ENCODE measurements at places on chromosomes 3 and 15. TPM values are rescaled to one million over a fixed set of nuclear protein-coding genes. Genes with fewer than 3 reads are reported as not detected.

DNA sequence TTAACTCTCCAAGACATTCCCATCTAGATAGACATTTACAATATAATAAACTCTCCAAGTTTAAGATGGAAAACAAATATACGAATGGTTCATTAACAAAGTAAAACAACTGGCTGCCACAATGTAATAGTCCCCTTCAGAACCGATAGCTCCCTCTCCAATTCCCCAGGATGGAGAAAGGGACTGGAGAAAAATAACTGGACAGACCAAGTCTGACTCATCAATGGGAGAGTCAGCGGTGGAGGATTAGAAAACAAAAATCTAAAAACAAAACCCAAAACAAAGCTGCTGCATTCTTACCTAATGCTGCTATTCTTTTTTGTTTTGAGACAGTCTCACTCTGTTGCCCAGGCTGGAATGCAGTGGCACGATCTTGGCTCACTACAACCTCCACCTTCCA lies 468.1 kb downstream of the SHQ1 start:
- no peaks in the 10 kb centered on the region for H3K27me3 ChIP-seq
- peak overlapping the region; percentile 38 for H3K27ac ChIP-seq
- H3K4me1 ChIP-seq, result peaks cover 38% of the 10 kb centered on the region
- peaks cover 8% of the 10 kb centered on the region for H3K36me3 ChIP-seq
- DNase-seq, result no peak
- no peak overlapping the region for H3K4me3 ChIP-seq

GRCh38 chr3:144332868-144333267 lies 361.2 kb downstream of the DIPK2A start:
- H3K4me1 ChIP-seq, result no peaks in the 10 kb centered on the region
- no peak for DNase-seq
- H3K36me3 ChIP-seq, result no peaks in the 10 kb centered on the region
- no peak overlapping the region for H3K27ac ChIP-seq
- H3K4me3 ChIP-seq, result no peak overlapping the region

DNA sequence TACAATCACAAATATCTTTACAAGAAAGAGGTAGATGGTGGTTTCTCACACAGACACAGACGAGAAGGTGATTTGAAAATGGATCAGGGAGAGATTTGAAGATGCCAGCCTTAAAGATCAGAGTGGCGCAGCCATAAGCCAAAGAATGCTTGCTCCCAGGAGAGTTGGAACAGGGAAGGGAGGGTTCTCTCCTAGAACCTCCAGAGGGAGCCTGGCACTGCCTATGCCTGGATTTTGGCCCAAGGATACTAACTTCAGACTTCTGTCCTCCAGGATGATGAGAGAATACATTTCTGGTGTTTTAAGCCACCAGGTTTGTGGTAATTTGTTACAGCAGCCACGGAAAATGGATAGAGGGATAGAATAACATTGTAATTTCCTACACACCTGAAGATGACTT lies 279.1 kb downstream of the FAM43A start:
- no peaks in the 10 kb centered on the region for H3K36me3 ChIP-seq
- H3K27me3 ChIP-seq, result no peaks in the 10 kb centered on the region
- H3K27ac ChIP-seq, result no peak overlapping the region
- no peak overlapping the region for H3K4me3 ChIP-seq
- no peaks in the 10 kb centered on the region for H3K4me1 ChIP-seq

DNA sequence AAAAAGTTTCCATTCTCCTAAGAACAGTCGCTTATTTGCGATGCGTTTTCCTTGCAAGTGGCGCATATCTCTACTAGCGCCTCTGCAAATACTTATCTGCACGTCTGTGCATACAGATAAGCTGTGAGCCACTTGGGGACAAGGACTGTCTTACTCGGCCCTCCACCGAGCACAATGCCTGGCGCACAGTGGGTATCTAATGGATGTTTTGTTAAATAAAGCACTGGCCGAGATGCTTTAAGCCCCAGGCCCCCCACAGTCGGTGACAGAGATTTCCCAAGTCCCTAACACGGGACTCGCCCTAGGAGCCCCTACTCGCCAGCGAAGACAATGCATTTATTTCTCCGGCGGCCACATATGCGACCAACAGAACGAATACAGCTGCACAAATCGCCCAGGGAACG lies 503 bp downstream of the HLTF start:
- no peak for DNase-seq
- H3K36me3 ChIP-seq, result no peaks in the 10 kb centered on the region
- peak overlapping the region; percentile 81 for H3K4me3 ChIP-seq
- H3K27ac ChIP-seq, result peak overlapping the region; percentile 71
- no peaks in the 10 kb centered on the region for H3K27me3 ChIP-seq

- H3K36me3 ChIP-seq, result no peaks in the 10 kb centered on the region
- H3K4me3 ChIP-seq, result no peak overlapping the region
- H3K27ac ChIP-seq, result no peak overlapping the region
- no peaks in the 10 kb centered on the region for H3K27me3 ChIP-seq
- DNase-seq, result no peak
These were observed 33.5 kb downstream of the ALS2CL start for GRCh38 chr3:46660003-46660402.

GRCh38 chr15:100787567-100788417 lies 91.8 kb upstream of the ALDH1A3 start:
- no peak for DNase-seq
- H3K36me3 ChIP-seq, result no peaks in the 10 kb centered on the region
- no peak overlapping the region for H3K4me3 ChIP-seq
- H3K27ac ChIP-seq, result no peak overlapping the region
- peaks cover 2% of the 10 kb centered on the region for H3K27me3 ChIP-seq
- no peaks in the 10 kb centered on the region for H3K4me1 ChIP-seq

DNA sequence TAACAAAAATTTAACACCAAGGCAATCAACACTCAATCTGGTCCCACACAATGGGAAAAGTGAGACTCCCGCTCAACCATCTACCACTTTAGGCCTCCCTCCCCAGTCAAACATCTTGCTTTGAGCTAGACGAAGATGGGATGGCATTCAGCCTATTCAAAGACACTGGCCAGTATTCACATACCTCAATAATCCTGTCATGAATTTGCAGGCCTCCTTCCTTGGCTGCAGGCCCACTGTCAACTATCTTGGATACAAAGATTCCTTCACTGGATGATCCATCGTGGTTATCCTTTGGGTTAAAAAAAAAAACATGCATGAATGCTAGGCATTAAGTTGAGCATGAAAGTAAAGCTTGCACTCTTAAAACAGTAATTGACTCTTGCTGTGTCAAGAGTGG lies 22.6 kb downstream of the PDZRN3 start:
- peaks cover 54% of the 10 kb centered on the region for H3K4me1 ChIP-seq
- no peaks in the 10 kb centered on the region for H3K27me3 ChIP-seq
- H3K4me3 ChIP-seq, result no peak overlapping the region
- H3K27ac ChIP-seq, result no peak overlapping the region

The UACA gene
- total RNA-seq, result 23.4 TPM

The TM2D3 gene
- total RNA-seq, result 52.4 TPM

The CYP8B1 gene
- not detected for total RNA-seq

The TP63 gene
- total RNA-seq, result 485 TPM

The STAB1 gene
- total RNA-seq, result 9.7 TPM

The SOX14 gene
- not detected for total RNA-seq

The EIF2A gene
- 167 TPM for total RNA-seq

Measured in suprapubic skin (tissue), 4 donors.